Heart right ventricle (tissue), 16 donors: ENCODE measurements at places on chromosomes 1 and 21. TPM values are rescaled to one million over a fixed set of nuclear protein-coding genes. Genes with fewer than 3 reads are reported as not detected.

DNA sequence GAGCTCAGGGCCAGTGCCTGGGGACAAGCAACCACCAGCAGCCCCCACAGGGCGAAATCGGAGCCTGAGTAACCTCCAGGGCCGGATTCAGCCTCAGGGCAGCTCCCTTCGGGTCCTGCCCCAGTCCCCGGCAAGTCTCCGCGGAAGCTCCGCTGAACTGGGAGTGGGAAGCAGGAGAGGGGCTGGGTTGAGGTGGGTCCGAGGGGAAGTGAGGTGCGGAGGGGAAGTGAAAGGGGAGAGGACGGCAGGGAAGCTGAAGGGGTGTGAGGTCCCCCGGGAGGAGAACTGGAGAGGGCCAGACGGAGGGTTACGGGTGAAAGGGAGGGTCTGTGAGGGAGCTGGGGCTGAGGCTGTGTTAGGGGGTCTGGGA lies 560 bp downstream of the PADI2 start:
- peak overlapping the region; percentile 52 for H3K4me3 ChIP-seq
- H3K27me3 ChIP-seq, result peaks cover 58% of the 10 kb centered on the region
- H3K36me3 ChIP-seq, result no peaks in the 10 kb centered on the region
- peaks cover 30% of the 10 kb centered on the region for H3K4me1 ChIP-seq

The PADI1 gene
- total RNA-seq, result not detected

The PPOX gene
- 16.6 TPM for total RNA-seq

DNA sequence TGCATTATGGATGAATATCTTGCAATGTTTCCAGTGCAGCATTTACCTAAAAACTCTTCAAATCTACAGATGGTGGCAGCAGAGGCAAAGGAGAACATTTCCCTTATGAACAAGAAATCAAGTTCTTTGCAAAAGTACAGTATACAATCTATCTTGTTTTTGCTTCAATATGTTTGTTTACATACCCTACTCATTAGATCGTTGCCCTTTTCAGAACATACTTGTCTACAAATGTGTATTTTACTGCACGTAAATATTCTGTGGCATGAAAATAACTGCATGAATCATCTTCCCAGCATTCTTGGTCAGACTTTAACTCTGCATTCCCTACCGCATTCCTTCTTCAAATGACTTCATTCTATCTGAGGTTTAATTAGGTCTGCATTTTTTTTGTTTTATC lies 212.7 kb downstream of the ZP4 start:
- H3K36me3 ChIP-seq, result no peaks in the 10 kb centered on the region
- H3K4me3 ChIP-seq, result no peak overlapping the region
- H3K27ac ChIP-seq, result peak overlapping the region; percentile 42
- H3K27me3 ChIP-seq, result no peaks in the 10 kb centered on the region
- no peaks in the 10 kb centered on the region for H3K4me1 ChIP-seq

The AGO4 gene
- 20.4 TPM for total RNA-seq

DNA sequence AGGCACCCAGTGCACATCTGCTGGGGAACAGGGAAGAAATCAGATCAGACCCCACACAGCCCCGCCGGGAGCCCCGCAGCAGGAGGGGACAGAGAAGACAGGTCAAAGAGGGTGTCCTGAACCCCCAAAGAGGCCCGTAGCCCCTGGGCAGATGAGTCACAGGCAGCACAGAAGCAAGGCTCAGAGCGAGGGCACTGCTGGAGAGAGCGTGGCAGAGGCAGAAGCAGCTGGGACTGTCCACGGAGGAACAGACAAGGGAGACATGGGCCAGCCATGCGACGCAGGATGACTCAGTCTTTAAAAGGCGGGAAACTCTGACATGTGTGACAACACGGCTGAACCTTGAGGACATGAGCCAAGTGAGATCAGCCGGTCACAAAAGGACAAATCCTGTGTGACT lies 14.5 kb upstream of the PRDM16 start:
- no peak for DNase-seq
- no peak overlapping the region for H3K27ac ChIP-seq
- H3K4me1 ChIP-seq, result no peaks in the 10 kb centered on the region
- H3K36me3 ChIP-seq, result no peaks in the 10 kb centered on the region
- peaks cover 9% of the 10 kb centered on the region for H3K27me3 ChIP-seq

The VHLL gene
- not detected for total RNA-seq

The DYRK3 gene
- total RNA-seq, result 19.4 TPM

- H3K36me3 ChIP-seq, result no peaks in the 10 kb centered on the region
- H3K27ac ChIP-seq, result no peak overlapping the region
Observed at GRCh38 chr1:64581843-64582185, 111.9 kb downstream of the CACHD1 start.

- no peaks in the 10 kb centered on the region for H3K27me3 ChIP-seq
- no peak overlapping the region for H3K4me3 ChIP-seq
Observed at GRCh38 chr1:176466514-176466913, 3.5 kb downstream of the PAPPA2 start.

The PDXK gene
- 71.7 TPM for total RNA-seq

DNA sequence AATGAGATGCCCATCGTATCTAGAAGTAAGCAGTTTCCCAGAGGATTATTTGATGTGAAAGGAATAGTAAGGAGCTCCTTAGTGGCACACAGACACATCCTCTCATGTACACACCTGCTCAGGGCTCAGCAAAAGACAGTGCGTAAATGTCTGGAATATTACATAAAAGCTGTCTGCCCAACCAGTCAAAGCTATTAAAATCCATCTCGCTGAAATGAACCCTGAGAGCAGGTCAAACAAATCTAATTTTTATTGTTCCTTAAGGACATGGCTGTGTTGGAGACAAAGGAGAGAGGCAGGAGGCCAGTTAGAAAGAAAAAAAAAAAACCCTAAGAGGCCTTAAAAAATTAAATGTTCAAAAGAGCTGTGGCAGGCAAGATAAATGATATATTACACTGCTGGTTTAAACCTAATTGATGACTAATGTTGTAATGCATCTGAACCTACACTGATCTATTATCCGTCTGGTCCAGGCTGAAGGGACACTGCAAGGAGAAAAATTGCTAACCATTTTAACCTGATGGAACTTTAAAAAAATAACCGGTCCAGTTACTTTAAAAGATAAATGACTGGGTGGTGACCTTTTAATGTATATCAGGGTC lies 58.5 kb upstream of the FGGY start:
- H3K27me3 ChIP-seq, result no peaks in the 10 kb centered on the region
- DNase-seq, result no peak
- no peaks in the 10 kb centered on the region for H3K36me3 ChIP-seq
- H3K4me1 ChIP-seq, result no peaks in the 10 kb centered on the region

DNA sequence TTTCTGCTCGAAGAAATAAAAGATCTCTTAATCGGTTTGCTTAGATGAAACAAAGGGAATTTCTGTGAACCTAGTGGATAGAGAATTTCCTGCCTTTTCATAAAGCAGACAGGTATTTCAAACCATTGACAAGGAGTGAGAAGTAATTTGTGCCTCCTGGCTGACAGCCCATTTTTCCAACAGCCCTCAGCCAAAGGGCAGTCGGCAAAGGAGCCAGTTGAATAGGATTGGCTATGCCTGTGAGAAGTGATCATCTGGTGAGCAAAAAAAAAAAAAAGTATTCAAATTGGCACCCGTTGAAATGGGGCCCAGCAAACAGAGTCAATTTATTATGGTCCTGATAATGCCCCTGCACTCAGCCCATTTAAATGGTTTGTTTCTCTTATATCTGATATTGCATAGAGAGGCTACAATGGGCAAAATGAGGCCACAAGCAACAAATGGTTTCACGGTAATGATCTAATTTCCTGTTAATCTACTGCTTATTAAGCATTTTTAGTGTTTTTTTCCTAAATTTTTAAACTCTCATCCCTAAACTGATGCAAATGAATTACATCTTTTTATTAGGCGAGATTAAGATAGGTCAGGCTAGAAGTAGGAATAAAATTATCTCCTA lies 477.5 kb downstream of the NUF2 start:
- H3K36me3 ChIP-seq, result no peaks in the 10 kb centered on the region
- no peak overlapping the region for H3K27ac ChIP-seq
- no peaks in the 10 kb centered on the region for H3K4me1 ChIP-seq

DNA sequence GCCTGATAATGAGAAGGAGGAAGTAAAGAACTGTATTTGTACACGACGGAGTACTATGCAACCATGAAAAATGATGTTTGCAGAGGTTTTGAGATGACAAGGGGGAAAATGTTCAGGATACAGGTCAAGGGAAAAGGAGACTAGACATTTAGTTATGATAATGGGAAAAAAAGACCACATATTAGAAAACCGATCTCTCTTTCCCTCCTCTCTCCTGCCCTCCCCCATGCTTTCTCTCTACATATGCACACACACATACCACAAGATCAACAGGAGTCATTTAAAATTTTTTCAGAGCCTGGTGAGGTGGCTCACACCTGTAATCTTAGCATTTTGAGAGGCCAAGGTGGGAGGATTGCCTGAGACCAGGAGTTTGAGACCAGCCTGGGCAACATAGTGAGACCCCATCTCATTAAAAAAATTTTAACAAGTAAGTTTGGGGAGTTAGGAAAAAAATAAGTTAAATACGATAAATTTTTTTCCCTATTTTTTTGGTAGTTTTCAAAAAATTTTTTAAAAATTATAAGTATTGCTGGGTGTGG lies 44.5 kb downstream of the ECE1 start:
- H3K36me3 ChIP-seq, result no peaks in the 10 kb centered on the region
- no peak overlapping the region for H3K27ac ChIP-seq
- no peak for DNase-seq
- no peaks in the 10 kb centered on the region for H3K4me1 ChIP-seq
- no peak overlapping the region for H3K4me3 ChIP-seq

- peak overlapping the region; percentile 20 for H3K27ac ChIP-seq
- H3K36me3 ChIP-seq, result no peaks in the 10 kb centered on the region
- no peaks in the 10 kb centered on the region for H3K27me3 ChIP-seq
- H3K4me1 ChIP-seq, result peaks cover 37% of the 10 kb centered on the region
Observed at GRCh38 chr1:2317230-2318065, 73.9 kb downstream of the MORN1 start.

- H3K4me1 ChIP-seq, result no peaks in the 10 kb centered on the region
- no peak overlapping the region for H3K27ac ChIP-seq
- no peaks in the 10 kb centered on the region for H3K36me3 ChIP-seq
- no peak overlapping the region for H3K4me3 ChIP-seq
Observed at GRCh38 chr1:71861022-71861421, 421.3 kb downstream of the NEGR1 start.

The SIK1 gene
- 4.3 TPM for total RNA-seq

DNA sequence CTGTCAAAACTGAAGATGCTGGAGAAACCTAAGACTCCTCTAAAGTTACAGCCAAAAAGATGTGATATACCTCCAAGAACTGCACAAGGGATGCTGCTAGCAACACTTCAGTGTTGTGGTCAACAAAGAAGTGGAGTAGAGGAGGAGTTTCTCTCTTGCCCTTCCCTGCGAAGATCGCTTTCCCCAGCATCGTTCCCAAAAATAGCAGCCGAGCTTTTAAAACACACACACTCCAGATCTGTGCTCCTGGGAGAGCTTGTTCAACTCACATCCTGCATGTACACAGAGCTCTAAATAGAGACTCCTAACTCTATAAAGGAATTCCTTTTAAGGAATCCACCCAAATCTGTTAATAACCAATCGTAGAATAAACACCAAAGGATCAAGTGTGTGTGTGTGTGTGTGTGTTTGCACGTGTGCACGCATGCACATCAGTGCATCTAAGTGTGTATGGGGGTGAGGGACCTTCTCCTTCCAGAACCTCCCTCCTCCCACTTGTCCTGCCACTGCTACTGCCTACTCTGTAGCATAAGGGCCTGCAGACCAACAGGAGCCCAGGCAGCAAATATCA lies 58.5 kb downstream of the PSMG1 start:
- no peaks in the 10 kb centered on the region for H3K27me3 ChIP-seq
- peak; percentile 37 for DNase-seq
- H3K27ac ChIP-seq, result no peak overlapping the region
- peaks cover 18% of the 10 kb centered on the region for H3K4me1 ChIP-seq
- no peak overlapping the region for H3K4me3 ChIP-seq

- no peak overlapping the region for H3K27ac ChIP-seq
- H3K4me1 ChIP-seq, result no peaks in the 10 kb centered on the region
- no peaks in the 10 kb centered on the region for H3K36me3 ChIP-seq
- no peak for DNase-seq
Observed at GRCh38 chr1:23667411-23667810, 24.2 kb upstream of the RPL11 start.
